ENCODE measurements at places on chromosomes 2 and 18.
A peak's percentile ranks its signal among the peaks of the same experiment; 100 is the strongest.

- no peak for DNase-seq
Observed at GRCh38 chr2:61605245-61605644, 67.1 kb upstream of the XPO1 start.

DNA sequence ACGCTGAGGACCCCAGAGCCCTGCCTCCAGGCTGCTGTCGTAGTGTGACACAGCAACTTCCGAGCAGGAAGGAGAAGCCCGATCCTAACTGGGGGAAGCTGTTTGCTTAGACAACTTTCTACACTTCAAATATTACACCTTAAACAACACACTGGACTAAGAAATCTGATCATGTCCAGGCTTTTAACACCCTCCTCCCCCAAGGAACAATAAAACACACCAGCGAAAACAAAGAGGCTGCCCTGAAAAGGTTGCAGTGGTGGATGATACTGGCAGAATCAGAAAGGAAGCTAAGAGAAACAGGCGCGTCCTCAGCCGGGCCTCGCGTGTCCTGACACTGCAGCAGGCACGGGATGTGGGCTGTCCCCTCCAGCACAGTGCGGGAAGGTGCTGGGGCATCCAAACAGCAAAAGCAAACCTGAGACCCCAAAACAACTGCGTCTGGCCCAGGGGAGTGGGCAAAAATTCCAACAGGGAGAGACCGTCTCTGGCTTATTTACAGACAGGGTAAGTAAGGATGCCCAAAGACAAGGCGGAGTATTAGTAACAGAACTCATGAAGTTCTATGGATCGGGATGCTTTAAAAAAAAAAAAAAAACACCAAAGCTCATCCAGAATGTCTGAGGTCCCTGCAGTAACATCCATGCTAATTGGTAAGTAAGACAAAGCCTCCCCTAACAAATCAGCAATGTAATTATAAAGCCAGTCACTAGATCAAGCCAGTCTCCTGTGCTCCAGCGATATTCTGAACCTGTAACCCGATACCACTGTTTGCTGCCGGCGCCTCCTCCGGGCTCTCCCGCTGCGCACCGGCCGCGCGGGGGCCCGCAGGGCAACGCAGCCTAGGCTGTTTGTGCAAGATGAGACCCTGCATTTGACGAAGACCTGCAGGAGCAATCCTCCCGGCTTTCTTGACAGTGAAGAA lies 9.0 kb downstream of the SERTAD2 start:
- DNase-seq = peak; percentile 90

GRCh38 chr2:23199115-23199918 lies 185.7 kb upstream of the KLHL29 start:
- peak; percentile 71 for DNase-seq

DNA sequence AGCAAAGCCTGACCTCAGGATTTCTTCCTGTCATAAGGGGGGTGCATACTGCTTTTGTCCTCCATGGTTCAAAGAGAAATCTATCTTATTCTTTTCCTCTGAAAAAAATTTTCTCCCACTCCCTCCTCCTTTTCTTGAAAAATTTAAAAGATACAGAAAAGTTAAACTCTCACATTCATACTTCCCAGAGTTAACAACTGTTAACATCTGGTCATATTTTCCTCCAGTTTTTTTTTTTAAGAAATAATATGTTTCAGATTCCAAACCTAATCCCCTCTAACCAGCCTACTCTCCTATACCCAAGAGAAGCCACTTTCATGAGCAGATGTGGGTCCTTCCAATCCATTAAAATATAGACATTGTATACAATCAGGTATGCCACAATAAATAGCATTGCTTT lies 378.9 kb upstream of the HNRNPA3 start:
- DNase-seq = no peak

DNA sequence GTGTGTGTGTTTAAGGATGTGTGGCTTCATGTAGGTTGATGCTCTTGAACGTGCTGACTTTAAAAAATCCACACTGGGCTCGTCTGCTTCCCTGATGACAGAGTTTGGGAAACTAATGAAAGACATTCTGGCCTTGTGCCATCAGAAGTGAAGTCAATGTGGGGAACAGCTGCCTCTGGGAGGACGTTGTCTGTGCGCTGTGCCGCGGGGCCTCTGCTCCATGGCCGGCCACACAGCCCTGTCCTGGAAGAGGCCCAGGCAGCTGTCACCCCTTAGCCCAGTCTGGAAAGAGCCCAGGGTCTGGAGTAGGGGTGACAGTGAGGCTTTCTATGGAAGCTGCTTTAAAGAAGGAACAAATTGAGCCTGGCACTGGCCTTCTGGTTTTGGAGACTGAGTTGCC lies 155.8 kb downstream of the SH3RF3 start:
- no peak for DNase-seq

DNA sequence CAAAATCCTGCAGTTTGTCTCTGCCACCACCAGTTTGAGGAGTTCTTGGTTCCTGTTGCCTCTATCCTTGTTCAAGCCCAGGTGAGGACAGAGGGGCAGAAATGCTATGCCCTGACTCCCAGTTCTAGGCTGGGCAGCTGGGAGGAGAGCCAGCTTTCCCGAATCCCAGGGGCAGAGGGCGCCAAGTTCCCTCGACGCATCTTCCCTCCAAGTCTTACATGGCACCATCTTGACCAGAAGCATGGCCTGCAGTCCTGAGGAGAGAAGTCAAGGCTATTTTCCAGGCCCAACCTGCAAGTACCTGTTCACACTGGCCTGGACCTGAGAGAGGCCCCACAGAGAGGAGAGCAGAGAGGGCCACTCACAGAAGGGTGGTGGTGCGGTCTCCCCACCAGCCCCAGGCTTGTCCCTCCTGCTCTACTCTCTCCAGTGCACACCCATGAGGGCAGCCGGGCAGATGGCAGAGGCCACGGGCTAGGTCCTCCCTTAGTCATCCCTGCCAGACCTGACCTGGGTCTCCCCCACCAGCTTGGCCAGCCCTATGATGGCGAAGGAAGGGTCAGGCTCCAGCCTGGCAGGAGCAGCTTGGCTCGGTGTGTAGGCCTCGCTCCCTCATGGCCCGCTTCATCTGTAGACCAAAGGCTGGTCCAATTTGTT lies 115.7 kb upstream of the MSTN start:
- DNase-seq = peak; percentile 17

DNA sequence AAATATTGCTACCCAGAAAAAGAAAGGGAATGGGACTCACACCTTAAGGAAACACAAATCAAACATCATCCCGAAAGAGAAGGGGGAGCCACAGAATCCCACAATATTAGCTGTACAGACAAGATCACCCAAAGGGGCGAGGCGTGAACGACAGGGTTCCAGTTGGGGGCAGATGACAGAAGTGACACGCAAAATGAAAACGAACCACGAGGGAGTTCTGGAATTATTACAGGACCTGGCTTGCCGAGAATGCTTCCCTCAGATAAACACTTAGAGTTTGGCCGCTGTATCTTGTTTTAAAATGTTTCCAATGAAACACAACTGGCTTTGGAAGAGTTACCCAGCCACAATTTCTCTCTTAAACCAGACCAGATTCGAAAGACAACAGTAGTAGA lies 60.4 kb downstream of the C2orf76 start:
- no peak for DNase-seq

DNA sequence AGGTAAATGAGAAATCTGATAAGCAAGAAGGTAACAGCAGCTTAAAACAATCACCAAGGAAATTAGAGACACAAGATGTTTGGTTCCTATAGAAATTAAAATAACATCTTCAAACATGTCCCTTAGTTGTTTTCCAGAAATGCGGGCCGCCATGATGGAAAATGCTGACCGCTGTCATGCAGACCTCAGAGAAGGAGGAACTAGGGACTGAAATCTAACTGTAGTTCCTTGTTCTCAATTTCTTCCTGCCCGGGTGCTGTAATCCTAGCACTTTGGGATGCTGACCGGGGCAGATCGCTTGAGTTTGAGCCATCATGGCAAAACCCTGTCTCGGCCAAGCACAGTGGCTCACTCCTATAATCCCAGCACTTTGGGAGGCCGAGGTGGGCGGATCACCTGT lies 51.1 kb downstream of the TEX51 start:
- no peak for DNase-seq
